Lung (tissue), 17 donors: ENCODE measurements at places on chromosomes 16 and 17.
A peak's percentile ranks its signal among the peaks of the same experiment; 100 is the strongest.

- no peak for DNase-seq
Measured at GRCh38 chr17:74921769-74922168, 1.3 kb downstream of the USH1G start.

DNA sequence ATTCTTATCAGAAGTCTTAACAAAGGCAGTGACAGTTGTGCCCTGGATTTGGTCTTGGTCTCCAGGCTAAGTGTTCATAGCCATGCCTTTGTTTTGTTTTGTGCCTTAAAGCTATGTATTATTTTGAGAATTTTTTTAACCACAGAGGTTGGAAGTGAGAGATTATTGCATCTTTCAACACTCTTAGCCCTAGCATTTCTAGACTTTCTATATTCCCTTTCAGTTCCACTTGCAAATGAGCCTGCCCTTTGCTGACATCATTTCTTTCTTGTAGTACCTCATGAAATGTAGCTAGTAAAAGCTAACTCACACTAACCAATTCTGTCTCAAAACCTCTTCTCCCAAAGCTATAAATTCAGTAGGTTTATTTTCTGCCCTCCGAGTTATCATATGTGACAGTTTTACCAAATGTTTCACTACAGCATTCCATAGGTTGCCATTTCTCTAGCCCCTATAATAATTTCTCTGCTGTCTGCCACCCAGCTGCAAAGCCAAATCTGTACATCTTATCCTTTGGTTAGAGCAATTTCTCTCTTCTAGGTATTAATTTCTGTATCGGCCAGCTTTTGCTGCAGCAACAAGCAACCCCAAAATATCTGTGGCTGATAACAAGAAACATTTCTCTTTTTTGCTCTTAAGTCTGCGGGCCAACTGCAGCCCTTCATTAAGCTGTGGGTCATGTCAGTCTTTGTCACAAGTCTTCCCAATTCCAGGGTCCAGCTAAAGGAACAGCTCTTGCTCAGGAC lies 14.2 kb upstream of the CCL1 start:
- DNase-seq = no peak

DNA sequence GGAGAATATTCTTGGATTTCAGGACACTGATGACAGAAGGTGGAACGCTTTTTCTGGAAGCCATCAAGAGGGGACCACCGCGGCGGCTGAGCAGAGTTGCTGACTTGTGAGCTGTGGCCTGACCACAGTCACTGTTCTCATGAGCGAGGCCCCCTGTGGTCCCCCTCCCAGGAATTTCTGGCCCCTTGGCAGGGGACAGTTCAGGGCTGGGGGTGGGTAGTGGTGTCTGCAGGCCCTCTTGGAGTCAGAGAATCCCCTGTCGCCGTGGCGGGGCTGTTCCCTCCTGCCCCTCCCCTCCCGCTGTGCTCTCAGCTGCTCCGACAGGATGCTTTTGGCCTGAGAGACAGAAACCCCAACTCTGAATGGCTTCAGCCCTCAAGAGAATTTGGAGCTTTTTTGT lies 292.0 kb downstream of the SEC14L1 start:
- peak; percentile 41 for DNase-seq

GRCh38 chr16:77221482-77221881 lies 22.3 kb downstream of the SYCE1L start:
- no peak for DNase-seq

DNA sequence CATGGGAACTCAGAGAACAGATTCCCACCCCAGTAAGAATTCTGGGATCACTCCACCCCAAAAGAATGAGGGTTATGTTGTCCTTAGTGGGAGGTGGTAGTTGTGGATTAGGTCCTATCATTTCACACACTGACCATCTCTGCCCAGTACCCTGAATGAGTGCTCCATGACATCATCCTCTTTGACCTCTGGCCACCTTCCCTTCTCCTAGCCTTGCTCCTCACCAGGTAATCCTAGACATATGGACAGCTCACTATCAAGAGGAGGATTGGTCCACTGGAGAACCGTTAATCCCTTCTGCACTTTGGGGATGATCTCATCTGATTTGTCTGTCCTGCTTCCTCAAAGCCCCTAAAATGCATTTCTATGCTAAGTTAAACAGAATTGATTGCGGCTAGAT lies 538.2 kb upstream of the HSBP1 start:
- DNase-seq = no peak

- no peak for DNase-seq
Measured at GRCh38 chr16:25158401-25158800, 46.9 kb downstream of the LCMT1 start.

GRCh38 chr17:76635659-76636360 lies 7.7 kb downstream of the ST6GALNAC1 start:
- DNase-seq = no peak

GRCh38 chr17:68057531-68057952 lies 22.0 kb downstream of the KPNA2 start:
- DNase-seq = no peak

DNA sequence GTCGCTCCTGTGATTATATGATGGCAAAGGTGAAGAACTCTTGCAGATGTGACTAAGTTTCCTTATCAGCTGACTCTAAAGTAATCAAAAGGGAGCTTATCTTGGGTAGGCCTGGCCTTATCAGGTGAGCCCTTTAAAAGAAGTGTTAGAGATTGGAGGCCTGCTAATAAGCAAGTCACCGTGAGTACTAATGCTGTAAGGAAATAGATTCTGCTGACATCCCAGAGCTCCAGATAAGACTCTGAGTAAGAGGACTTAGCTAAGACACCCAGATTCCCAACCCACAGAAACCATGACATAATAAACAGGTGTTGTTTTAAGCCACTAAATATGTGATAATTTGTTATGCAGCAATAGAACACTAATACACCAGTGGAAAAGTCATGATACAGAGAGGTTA lies 99.9 kb upstream of the FAM20A start:
- DNase-seq = no peak

DNA sequence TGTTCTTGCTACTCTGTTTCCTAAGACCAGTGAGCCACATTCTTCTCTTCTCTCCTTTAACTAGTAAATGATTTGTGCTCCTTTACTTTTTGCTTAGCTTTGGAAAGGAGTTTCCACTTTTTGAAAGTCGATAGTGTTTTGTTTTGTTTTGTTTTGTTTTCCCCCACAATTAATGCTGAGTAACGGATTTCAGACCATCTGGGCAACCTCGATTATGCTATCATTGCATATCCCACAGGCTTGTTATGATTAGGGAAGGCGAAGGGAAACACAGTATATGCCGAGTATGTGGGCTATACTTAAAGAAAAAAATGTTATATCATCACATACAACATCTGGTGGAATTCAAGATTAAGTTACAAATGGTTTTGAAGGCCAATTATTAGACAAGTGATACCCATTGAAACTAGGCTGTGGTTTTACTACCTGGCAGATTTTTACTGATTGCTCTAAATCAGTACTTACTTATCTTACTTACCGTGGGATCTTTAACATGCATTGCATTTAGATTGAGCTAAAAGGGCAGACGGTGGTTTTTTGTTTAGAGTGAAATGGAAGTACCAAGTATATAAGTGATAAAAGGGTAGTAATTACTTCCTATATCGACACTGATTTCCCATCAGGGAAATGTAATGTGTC lies 361.3 kb upstream of the SOX9 start:
- DNase-seq = peak; percentile 29

GRCh38 chr16:85663891-85664321 lies 24.8 kb downstream of the GINS2 start:
- peak; percentile 40 for DNase-seq

DNA sequence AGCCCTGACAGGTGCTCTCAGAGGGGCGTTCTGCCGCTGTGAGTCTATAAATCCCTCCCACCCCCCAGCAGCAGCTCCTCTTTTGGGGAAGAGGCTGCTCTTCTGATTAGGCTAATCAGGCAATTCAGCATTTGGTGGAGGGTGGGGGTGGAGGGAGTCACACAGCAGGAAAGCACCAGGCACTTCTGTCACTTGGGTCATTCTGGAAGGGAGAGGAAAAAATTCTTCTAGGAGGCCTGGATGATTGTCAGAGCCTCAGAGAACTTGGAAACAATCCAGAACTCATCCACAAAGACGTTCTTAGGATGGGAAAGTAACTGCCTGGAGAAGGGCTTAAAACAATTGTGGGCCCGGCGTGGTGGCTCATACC lies 7.3 kb upstream of the SSTR2 start:
- no peak for DNase-seq

- DNase-seq = peak; percentile 11
Measured at GRCh38 chr16:3650631-3651265, 3.7 kb upstream of the DNASE1 start.

DNA sequence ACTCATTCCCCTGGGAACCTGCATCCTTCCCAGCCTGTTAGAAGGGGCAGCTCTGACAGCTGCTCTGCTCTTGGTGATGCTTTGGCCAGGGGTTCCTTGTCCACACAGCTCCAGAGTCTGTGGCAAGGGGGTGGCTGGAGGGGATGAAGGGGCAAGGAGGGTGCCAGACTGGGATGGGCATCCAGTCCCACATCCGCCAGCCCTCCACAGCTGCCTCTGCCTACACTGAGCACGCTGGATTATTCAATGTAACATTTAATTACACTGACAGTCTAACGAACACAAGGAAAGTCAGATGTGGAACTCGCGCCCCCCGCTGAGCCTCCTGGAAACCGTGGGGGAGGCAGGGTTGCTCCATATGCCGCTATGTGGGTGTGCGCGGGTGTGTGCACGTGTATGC lies 101.1 kb downstream of the C16orf78 start:
- no peak for DNase-seq

DNA sequence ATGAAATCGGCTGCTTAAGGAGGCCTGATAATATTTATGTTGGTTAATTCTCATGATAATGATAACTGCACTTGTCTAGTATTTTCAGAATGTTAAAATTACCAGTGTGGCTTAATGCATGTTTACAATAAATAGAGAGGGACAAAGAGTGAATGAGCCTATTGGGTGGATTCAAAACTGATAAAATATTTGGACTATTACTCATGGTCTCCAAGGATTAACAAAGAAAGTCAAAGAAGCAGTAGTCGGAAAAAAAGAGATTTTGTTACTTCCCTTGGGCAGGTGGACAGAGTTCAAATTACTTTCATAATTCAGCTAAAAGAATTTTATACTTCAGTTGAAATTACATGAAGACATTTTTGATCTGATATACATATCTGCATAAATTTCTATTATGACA lies 258.2 kb upstream of the PMFBP1 start:
- no peak for DNase-seq

DNA sequence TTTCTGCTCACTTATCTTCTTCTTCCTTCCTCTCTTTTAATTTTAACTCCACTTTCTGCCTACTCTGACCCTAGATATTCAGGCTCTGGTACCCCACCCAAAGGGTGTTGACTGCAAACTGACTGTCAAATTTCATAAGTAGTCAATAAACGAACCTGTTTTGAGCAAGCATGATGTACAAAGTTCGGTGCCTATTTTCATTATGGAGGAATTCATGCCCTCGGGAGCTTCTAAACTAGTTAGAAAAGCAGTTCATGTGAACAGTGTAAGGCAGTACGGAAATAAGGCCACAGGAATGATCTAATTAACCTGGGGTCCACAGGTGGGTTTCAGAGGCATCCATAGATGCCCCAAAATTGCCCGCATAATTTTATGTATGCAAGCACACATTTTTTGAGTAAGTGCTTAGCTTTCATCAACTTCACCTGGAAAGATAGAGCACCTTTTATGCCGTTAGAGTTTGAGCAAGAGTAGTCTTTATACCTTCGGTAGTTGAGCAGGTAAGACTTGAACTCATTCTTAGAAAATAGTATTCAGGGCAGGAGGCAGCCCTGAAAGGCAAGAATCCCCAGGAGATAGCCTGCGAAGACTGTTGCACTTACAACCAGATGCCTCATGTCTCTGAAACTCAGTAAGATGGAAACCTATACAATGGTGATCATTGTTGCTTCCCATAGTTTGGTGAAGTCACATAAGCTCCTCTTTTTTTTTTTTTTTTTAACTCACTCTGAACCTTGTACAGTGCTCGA lies 36.6 kb upstream of the TBX2 start:
- no peak for DNase-seq

- peak; percentile 75 for DNase-seq
Measured at GRCh38 chr17:80393961-80394360, 21.0 kb upstream of the ENDOV start.

GRCh38 chr16:13935408-13935807 lies 15.5 kb downstream of the ERCC4 start:
- DNase-seq = no peak

GRCh38 chr17:14323522-14323981 lies 22.7 kb downstream of the HS3ST3B1 start:
- no peak for DNase-seq

DNA sequence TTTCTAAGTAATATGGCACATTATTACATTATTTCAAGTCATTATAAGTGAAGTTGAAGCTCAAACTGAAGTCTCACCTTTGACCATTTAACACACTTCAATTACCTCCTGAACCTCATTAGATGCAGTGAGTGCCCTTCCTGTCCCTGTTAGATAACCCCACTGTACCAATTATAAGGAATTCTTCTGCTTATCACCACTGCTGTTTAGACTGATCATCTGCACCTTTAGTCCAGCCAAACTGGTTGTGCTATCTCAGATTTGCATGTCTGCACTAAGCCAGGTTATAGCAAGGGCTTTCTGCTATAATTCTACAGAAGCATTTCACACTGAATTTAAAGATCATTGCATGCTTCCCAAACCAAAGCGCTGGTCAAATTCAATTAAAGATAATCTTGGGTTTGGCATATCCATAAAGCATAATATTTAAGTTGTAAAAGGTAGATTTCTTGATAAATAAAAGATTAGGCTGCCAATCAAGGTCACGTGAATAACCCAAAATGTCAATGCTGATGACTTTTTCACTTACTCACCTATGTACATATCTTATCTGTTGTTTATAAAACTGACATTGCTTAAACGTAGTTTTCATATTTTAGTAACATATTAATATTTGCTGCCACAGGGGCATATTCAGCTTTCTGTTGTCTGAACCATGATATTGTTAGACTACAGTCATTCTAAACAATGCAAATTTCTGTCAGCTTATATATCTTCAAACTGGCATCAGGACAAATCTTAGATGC lies 11.9 kb downstream of the ITFG1 start:
- no peak for DNase-seq

GRCh38 chr17:10713318-10713717 lies 15.9 kb downstream of the ADPRM start:
- no peak for DNase-seq

- DNase-seq = no peak
Measured at GRCh38 chr17:527247-527646, 174.6 kb upstream of the RPH3AL start.

GRCh38 chr17:47427985-47428384 lies 102.9 kb upstream of the NPEPPS start:
- no peak for DNase-seq

GRCh38 chr16:87964049-87964659 lies 12.9 kb downstream of the BANP start:
- no peak for DNase-seq

DNA sequence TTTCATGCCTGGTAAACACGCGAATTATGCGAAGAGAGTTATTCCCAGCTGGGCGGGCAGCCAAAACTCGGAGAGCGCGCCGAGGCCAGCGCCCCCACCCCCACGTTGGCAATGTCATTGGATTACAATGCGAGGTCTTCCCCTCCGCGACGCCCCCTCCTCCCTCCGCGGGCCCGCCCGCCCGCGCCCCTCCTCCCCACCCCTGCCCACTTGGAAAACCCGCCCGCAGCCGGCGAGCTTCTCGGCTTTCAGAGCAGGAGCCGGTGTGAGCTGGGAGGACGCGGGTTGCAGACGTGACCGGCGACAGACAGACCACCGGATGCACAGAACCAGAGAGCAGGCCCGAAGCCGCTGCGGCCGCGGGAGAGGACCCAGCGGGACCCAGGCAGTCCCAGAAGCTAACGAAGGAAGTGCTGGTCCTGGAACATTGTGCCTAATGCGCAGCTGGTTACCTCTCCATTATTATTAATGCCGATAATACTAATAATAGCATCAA lies 4.0 kb downstream of the NOG start:
- DNase-seq = peak; percentile 80
